Effector memory CD4-positive, alpha-beta T cell (primary cell): ENCODE measurements at places on chromosomes 3 and 15.

DNA sequence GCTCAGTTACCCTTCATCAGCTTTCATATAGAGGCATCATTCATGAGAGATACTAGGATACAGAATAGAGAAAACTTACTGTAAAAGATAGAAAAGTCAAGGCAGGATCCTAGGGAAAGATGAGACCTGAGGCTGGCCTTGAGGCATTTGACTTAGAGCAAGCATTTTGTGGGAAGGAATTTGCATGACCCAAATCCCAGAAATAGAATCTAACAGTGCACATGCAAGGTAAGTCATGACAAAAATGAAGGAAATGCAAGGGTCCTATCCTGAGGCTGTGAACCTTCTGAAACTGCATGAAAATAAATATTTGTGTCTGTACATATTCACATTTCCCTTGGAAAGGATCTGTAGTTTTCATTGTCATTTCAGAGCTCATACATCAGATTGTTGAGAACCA, 122.3 kb downstream of the HCN4 start:
- no peaks in the 10 kb centered on the region for H3K36me3 ChIP-seq
- no peaks in the 10 kb centered on the region for H3K27me3 ChIP-seq
- H3K27ac ChIP-seq: no peak overlapping the region
- no peak overlapping the region for H3K4me3 ChIP-seq
- no peaks in the 10 kb centered on the region for H3K4me1 ChIP-seq

DNA sequence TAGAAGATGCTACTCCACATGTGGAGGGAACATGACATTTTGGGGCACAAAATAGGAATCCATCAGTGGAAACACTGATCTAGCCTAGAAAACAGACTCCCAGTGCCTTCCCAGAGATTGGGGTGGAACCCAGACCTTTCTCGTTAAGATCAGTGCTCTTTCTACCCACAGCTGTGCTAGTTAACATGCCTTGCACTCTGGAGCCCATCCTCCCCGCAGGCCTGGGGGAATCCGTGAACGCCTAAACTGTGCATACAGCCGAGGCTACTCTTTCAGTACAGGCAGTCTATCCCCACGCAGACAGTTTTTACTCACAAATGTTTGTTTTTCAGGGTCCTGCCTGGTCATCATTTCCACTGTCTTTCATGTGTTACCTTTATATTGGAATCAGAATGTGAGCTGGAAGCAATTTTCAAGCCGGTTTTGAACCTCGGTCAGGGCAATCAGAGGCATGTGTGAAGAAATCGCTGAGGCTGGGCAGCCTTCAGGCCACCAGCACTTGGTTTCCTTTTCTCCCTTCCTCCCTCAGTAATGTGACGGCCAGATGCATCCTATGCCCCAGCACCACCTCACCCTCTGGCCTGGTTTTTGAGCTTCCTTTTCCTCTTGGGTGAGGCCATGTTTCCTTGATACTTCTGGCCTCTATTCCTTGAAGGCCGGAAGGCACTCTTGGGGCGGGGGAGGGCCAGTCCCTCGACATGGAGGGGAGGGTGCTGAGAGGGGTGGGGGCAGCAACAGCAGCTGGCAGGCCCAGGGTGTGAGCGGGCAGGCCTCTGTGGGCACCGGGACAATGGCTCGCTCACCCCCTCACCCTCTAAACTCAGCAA, 123.6 kb upstream of the GALNT15 start:
- no peaks in the 10 kb centered on the region for H3K27me3 ChIP-seq
- H3K27ac ChIP-seq: no peak overlapping the region
- H3K4me3 ChIP-seq: no peak overlapping the region
- no peaks in the 10 kb centered on the region for H3K4me1 ChIP-seq
- DNase-seq: no peak

GRCh38 chr3:101941318-101942040, 92.2 kb downstream of the NFKBIZ start:
- peaks cover 9% of the 10 kb centered on the region for H3K4me1 ChIP-seq
- H3K4me3 ChIP-seq: no peak overlapping the region
- no peak overlapping the region for H3K27ac ChIP-seq
- no peaks in the 10 kb centered on the region for H3K27me3 ChIP-seq
- no peaks in the 10 kb centered on the region for H3K36me3 ChIP-seq

- H3K4me3 ChIP-seq: no peak overlapping the region
- no peaks in the 10 kb centered on the region for H3K27me3 ChIP-seq
- no peak for DNase-seq
- H3K36me3 ChIP-seq: no peaks in the 10 kb centered on the region
Observed at GRCh38 chr15:49857496-49858475, 236.9 kb downstream of the DTWD1 start.

- no peaks in the 10 kb centered on the region for H3K4me1 ChIP-seq
- H3K4me3 ChIP-seq: no peak overlapping the region
- no peaks in the 10 kb centered on the region for H3K36me3 ChIP-seq
- H3K27me3 ChIP-seq: no peaks in the 10 kb centered on the region
Observed at GRCh38 chr3:27044931-27045481, 324.2 kb downstream of the NEK10 start.

- H3K27ac ChIP-seq: no peak overlapping the region
- no peaks in the 10 kb centered on the region for H3K36me3 ChIP-seq
- no peak overlapping the region for H3K4me3 ChIP-seq
- no peaks in the 10 kb centered on the region for H3K27me3 ChIP-seq
- H3K4me1 ChIP-seq: peaks cover 8% of the 10 kb centered on the region
Observed at GRCh38 chr3:146542179-146542578, 2.2 kb downstream of the PLSCR1 start.

GRCh38 chr3:120418446-120418845, 32.3 kb downstream of the FSTL1 start:
- H3K36me3 ChIP-seq: no peaks in the 10 kb centered on the region
- H3K27me3 ChIP-seq: no peaks in the 10 kb centered on the region
- H3K4me1 ChIP-seq: no peaks in the 10 kb centered on the region
- no peak overlapping the region for H3K4me3 ChIP-seq
- H3K27ac ChIP-seq: no peak overlapping the region

DNA sequence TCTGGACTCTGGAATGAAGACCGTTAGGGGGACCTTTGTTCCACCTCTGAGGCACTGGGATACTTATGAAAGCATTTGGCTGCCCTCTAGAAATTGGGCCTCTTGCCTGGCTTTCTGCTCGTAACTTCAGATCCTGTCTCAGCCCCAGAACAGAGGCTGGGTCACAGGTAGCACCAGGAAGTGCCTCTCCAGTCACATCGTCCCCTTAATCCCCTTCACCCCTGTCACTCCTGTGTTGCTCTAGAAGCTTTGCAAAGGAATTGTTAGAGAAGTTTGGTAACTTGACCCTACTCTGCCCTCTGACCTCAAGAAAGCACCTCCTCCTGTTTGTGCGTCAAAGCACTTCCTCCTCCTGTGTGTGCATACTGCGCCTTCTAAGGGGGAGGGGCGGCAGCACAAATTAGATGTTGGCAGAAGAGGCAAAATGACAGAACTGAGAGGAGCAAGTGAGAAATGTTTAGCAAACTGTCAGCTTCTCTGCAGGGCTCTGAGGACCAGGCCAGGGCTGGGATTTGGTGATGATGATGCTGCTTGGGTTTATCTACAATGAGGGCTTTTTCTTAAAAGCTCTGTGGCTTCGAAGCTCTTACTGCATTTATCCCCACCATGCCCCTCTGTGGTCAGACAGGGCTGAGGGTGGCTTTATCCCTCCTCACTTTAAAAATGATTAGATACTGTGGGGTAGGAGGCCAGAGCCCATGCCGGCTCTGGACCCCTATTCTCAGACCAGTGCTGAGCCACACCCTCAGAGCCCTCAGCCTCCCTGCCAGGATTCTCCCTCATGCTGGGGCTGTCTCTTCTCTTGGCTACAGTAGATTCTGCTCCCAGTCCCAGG, 76.2 kb downstream of the LARS2 start:
- no peaks in the 10 kb centered on the region for H3K4me1 ChIP-seq
- no peaks in the 10 kb centered on the region for H3K27me3 ChIP-seq
- H3K27ac ChIP-seq: no peak overlapping the region
- H3K36me3 ChIP-seq: peaks cover 15% of the 10 kb centered on the region

GRCh38 chr15:81049835-81050234, 49.1 kb downstream of the TLNRD1 start:
- H3K27me3 ChIP-seq: no peaks in the 10 kb centered on the region
- no peaks in the 10 kb centered on the region for H3K4me1 ChIP-seq
- no peak for DNase-seq
- no peak overlapping the region for H3K27ac ChIP-seq
- H3K4me3 ChIP-seq: no peak overlapping the region
- no peaks in the 10 kb centered on the region for H3K36me3 ChIP-seq

DNA sequence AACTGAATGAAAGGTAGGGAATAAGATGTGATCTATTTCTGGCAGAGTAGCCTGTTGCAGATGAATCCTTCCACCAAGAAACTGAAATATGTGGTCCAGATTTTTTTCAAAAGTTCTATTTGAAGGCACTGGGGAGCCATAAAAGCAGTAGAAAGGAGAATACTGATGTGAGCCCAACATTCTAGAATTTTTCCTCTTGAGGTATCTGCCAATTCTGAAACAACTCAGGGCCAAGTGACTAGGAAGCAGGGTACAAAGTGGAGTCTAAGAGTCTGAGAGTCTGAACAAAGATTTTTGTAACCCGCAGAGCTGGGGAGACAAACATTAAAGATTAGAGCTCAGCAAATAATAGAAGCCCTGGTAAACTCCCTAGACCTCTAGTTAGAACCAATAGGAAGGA, 58.3 kb upstream of the SLCO3A1 start:
- no peak overlapping the region for H3K27ac ChIP-seq
- DNase-seq: no peak
- no peak overlapping the region for H3K4me3 ChIP-seq
- H3K27me3 ChIP-seq: no peaks in the 10 kb centered on the region
- no peaks in the 10 kb centered on the region for H3K4me1 ChIP-seq
- H3K36me3 ChIP-seq: no peaks in the 10 kb centered on the region

DNA sequence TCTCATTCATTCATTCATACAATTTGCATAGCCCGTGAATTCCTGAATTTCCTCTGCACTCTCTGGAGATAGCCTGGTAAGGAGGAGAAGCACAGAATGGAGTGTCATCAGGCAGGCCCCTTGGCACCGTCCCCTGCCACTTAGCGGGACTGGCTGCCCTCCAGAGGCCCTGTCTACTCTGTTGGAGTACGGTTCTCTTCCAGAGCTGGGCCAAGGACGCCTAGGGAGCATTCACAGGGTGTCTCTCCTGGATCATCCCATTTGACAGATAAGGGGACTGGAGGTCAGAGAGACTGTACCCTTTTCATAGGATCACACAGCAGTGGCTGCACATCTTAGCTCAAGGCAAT, 48.0 kb downstream of the PTH1R start:
- H3K27ac ChIP-seq: no peak overlapping the region
- H3K27me3 ChIP-seq: no peaks in the 10 kb centered on the region
- no peak overlapping the region for H3K4me3 ChIP-seq

DNA sequence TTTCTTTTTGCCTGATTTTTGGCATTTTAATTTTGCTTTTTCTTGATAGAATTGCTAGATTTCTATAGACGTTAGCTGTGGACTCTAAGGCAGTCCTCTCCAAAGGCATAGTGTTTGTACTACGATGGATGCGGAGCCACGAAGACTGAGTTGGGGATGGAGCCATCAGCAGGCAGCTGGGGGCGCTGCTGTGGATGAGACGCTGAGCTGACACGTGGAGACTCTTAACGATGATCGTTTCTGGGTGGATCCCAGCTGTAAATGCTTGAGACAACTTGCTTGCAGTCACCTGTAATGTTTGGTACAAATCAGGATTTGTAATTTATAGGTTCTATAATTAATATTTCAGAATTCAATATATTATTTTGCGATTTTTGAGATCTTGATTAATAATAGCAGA, 13.3 kb upstream of the PPP1R2 start:
- H3K36me3 ChIP-seq: no peaks in the 10 kb centered on the region
- H3K27me3 ChIP-seq: no peaks in the 10 kb centered on the region
- no peak overlapping the region for H3K4me3 ChIP-seq

- no peak for DNase-seq
- H3K4me1 ChIP-seq: no peaks in the 10 kb centered on the region
- H3K36me3 ChIP-seq: no peaks in the 10 kb centered on the region
- no peaks in the 10 kb centered on the region for H3K27me3 ChIP-seq
- no peak overlapping the region for H3K27ac ChIP-seq
- no peak overlapping the region for H3K4me3 ChIP-seq
Observed at GRCh38 chr15:98983334-98983733, 24.3 kb downstream of the PGPEP1L start.

DNA sequence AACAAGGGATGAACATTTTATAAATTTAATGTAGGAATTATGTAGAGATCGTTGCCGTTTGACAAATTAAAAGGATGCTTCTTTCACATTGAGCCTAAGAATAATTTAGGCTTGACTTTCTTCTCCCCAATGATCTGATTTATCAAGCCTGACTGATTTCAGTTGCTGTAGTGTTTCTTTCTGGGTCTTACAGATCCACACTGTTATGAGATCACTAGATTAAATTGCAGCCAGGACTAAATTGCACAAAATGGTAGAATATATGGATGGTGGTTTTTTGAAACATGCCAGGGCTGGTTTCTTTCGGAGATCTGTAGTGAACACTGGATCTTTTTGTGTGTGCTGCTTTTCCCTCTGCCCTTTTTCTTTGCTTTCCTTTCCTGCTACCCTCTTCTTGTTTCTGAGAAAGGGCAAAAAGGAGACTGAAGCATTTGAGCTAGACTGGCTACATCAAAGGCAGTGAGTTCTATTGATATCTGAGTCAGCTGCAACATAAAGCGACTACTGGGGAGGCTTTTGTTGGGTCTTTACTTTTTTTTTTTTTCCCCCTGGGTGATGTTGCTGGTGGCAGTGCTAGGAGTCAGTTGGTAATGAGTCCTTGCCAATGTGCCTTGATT, 83.0 kb downstream of the AKAP13 start:
- no peaks in the 10 kb centered on the region for H3K36me3 ChIP-seq
- DNase-seq: no peak
- H3K27me3 ChIP-seq: no peaks in the 10 kb centered on the region
- no peak overlapping the region for H3K4me3 ChIP-seq
- H3K27ac ChIP-seq: no peak overlapping the region

- H3K4me1 ChIP-seq: no peaks in the 10 kb centered on the region
- H3K36me3 ChIP-seq: no peaks in the 10 kb centered on the region
- no peak for DNase-seq
- H3K27ac ChIP-seq: no peak overlapping the region
- H3K27me3 ChIP-seq: no peaks in the 10 kb centered on the region
- H3K4me3 ChIP-seq: no peak overlapping the region
Observed at GRCh38 chr3:10380906-10381305, 60.0 kb upstream of the SEC13 start.

- H3K27ac ChIP-seq: no peak overlapping the region
- H3K4me3 ChIP-seq: peak overlapping the region; percentile 44
- H3K4me1 ChIP-seq: peaks cover 13% of the 10 kb centered on the region
- H3K27me3 ChIP-seq: peaks cover 18% of the 10 kb centered on the region
- no peak for DNase-seq
Observed at GRCh38 chr3:126355777-126356372, 1.3 kb downstream of the KLF15 start.

- peaks cover 5% of the 10 kb centered on the region for H3K4me1 ChIP-seq
- peaks cover 32% of the 10 kb centered on the region for H3K27me3 ChIP-seq
- no peak overlapping the region for H3K27ac ChIP-seq
- DNase-seq: no peak
- no peaks in the 10 kb centered on the region for H3K36me3 ChIP-seq
Observed at GRCh38 chr15:68578175-68578979, 416 bp upstream of the CORO2B start.

GRCh38 chr15:76310475-76311099, 682 bp downstream of the ETFA start:
- peak overlapping the region; percentile 65 for H3K27ac ChIP-seq
- H3K27me3 ChIP-seq: no peaks in the 10 kb centered on the region
- H3K4me3 ChIP-seq: peak overlapping the region; percentile 80
- peaks cover 7% of the 10 kb centered on the region for H3K4me1 ChIP-seq
- no peak for DNase-seq
- no peaks in the 10 kb centered on the region for H3K36me3 ChIP-seq

- no peak overlapping the region for H3K27ac ChIP-seq
- H3K27me3 ChIP-seq: no peaks in the 10 kb centered on the region
- H3K36me3 ChIP-seq: no peaks in the 10 kb centered on the region
- H3K4me3 ChIP-seq: no peak overlapping the region
- no peak for DNase-seq
Observed at GRCh38 chr3:187172929-187173328, 24.4 kb upstream of the RTP1 start.
